Osteoblast (primary cell): ENCODE measurements at places on chromosomes 6 and 20.
A peak's percentile ranks its signal among the peaks of the same experiment; 100 is the strongest.

DNA sequence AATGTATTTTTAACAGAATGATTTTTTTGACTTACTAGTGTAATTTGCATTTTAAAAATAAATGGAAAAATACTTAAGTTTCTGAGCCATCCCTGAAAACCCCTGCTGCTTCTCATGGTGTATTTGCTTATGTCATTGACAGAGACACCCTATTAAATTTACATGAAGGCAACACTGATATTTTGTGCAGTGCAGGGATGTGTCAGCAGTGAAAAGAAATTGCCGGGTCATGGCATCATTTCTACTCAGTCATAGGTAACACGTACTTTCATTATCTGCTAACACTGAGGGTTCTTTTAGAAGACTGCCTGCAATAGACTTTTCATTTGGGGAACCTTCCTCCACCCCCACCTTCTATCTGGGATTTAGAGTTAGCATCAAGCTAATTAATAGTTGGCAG lies 136.7 kb upstream of the RNF217 start:
- no peak for DNase-seq

- DNase-seq, result no peak
These were observed 9.0 kb downstream of the MOXD1 start for GRCh38 chr6:132392270-132392646.

GRCh38 chr6:51554029-51554428 lies 533.4 kb downstream of the PKHD1 start:
- no peak for DNase-seq

- DNase-seq, result no peak
These were observed 25.3 kb upstream of the HECA start for GRCh38 chr6:139109558-139109957.

DNA sequence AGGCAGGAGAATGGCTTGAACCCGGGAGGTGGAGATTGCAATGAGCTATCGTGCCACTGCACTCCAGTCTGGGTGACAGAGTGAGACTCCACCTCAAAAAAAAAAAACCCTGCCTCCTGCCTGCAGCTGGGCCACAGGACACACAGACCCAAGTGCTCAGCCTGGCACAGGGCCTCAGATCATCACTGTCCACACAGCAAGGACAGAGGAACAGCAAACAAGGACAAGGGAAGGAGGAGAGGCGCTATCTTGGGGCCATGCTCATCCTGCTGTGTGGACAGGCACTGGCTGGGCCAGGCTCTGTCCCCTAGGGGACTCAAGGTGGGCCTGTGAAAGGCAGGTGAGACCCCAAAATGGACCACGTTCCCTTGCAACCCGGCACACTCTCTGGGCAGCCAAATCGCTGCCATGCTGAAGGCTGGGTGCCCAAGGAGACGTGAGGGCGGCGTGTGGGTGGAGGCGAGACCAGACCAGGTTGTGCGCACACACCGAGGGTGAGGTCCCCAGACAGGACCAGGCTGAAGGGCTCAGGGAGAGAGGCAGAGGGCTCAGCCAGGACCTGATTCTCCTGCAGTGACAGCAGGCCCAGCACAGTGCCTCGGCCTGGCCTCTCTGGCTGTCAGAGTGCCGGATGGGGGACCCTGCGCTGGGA lies 9.1 kb downstream of the UCKL1 start:
- no peak for DNase-seq

DNA sequence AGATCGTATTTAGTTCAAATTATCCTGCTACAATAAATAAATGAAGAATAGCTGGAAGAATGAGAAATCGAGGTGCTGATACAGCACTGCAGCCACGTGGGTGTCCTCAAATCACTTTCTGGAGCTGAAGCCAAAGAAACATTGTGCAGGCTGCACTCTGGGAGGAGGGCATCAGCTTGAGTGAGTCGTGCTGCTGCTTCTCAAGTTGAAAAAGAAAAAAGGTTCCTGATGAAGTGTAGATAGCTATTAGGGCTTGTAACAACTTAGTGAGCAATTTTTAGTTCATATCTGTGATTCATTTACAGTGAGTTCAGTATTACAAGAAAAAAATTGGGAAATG lies 40.5 kb downstream of the DSE start:
- DNase-seq, result peak; percentile 9

DNA sequence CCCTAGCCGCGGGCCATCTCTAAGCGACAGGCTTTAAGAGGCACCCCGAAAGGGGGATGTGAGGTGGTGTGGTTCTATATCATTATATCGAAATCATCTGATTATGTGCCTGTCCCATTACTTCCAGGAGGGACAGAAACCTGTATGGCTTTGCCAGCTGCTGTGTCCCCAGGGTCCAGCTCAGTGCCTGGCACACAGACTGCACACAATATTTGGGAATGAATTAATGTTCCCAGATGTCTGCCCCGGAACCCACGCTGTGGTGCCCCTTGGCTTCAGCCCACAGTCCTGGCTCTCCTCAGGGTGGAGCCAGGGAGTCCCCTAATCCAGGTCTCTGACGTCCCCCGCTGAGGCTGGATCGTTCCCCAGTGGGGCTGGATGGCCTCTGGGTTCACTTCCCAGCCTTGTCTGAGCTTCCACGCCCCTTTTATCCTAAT lies 8.9 kb upstream of the AHCY start:
- DNase-seq, result no peak

- no peak for DNase-seq
These were observed 208.3 kb downstream of the TASP1 start for GRCh38 chr20:13430346-13431002.
